CD4-positive, alpha-beta memory T cell (primary cell): ENCODE measurements at places on chromosomes 2 and 18. TPM values are rescaled to one million over a fixed set of nuclear protein-coding genes. Genes with fewer than 3 reads are reported as not detected.

DNA sequence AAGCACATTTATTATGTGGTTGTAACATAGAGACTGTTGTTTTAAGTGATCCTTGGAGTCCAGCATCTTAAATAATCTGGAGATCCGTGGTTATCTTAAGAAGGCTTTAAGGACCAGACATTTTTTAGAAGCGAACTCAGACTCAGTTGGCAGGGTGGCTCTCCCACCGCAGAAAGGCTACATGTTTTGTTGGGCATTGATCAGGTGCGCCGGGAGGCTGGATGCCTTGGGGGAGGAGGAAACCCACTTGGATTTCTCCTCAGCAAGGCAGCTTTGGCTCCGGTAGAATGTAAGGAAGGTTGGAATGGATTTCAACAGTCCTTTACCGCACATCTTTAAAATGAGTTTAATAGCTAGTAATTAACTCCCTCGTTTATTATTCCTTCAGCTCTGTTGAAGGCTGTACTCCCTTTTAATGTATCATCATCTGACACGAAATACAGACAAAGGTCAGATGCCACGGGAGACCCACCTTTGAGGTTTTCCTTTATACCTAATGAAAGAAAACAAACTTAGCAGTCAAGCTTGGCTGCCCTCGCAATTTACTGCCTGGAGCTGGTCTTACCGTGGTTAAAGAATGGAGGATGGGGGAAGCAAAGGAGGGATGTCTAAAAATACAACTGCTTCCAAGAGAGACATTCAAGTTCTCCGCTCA is 1.2 kb downstream of the TMEM200C start:
- no peaks in the 10 kb centered on the region for H3K4me1 ChIP-seq
- no peaks in the 10 kb centered on the region for H3K36me3 ChIP-seq
- no peak overlapping the region for H3K4me3 ChIP-seq
- no peak overlapping the region for H3K27ac ChIP-seq

DNA sequence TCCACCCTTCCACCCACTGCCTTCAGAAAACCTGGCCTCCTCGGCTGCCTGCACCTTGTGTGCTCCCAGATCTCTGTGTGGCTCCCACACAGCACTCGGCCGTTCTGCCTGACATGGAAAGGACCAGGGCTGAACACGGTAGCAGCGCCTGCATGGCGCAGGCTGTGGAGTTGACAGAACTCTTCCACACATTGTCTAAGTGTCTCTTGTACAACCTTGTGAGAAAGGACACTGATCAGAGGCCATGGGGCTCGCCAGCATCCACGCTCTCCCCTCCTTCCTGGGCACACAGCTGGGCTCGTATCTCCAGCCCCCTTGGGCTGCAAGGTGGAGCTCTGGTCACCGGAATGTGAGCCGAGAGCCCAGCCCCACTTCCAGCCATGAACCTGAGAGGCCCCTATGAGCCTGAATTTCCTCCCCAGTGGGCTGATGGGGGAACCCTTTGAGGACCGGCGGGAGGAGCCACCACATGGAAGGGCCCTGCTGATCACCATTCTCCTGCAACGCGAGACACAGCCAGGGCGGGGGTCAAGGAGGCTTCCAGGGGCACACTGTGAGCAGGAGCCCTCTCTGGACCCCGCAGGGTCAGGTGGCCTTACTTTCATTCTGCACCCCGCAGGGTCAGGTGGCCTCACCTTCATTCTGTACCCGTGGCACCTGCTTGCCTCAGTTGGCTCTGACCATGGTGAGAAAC is 314.2 kb upstream of the MYT1L start:
- no peak overlapping the region for H3K4me3 ChIP-seq
- no peaks in the 10 kb centered on the region for H3K27me3 ChIP-seq
- no peak overlapping the region for H3K27ac ChIP-seq

- no peaks in the 10 kb centered on the region for H3K27me3 ChIP-seq
- no peak overlapping the region for H3K4me3 ChIP-seq
- no peaks in the 10 kb centered on the region for H3K36me3 ChIP-seq
- no peak overlapping the region for H3K27ac ChIP-seq
- no peaks in the 10 kb centered on the region for H3K4me1 ChIP-seq
Measured at GRCh38 chr2:85765081-85765731, 11.4 kb downstream of the ATOH8 start.

- H3K4me1 ChIP-seq, result no peaks in the 10 kb centered on the region
- no peaks in the 10 kb centered on the region for H3K27me3 ChIP-seq
- H3K36me3 ChIP-seq, result no peaks in the 10 kb centered on the region
- no peak overlapping the region for H3K27ac ChIP-seq
Measured at GRCh38 chr18:77374446-77374805, 124.8 kb downstream of the GALR1 start.

- DNase-seq, result no peak
- no peak overlapping the region for H3K4me3 ChIP-seq
- H3K36me3 ChIP-seq, result no peaks in the 10 kb centered on the region
- H3K27ac ChIP-seq, result no peak overlapping the region
- H3K27me3 ChIP-seq, result no peaks in the 10 kb centered on the region
Measured at GRCh38 chr2:196804381-196804780, 4.8 kb downstream of the C2orf66 start.

- H3K27me3 ChIP-seq, result no peaks in the 10 kb centered on the region
- H3K4me1 ChIP-seq, result peaks cover 54% of the 10 kb centered on the region
- no peak overlapping the region for H3K4me3 ChIP-seq
- no peak for DNase-seq
Measured at GRCh38 chr18:2894131-2894840, 47.5 kb downstream of the EMILIN2 start.

DNA sequence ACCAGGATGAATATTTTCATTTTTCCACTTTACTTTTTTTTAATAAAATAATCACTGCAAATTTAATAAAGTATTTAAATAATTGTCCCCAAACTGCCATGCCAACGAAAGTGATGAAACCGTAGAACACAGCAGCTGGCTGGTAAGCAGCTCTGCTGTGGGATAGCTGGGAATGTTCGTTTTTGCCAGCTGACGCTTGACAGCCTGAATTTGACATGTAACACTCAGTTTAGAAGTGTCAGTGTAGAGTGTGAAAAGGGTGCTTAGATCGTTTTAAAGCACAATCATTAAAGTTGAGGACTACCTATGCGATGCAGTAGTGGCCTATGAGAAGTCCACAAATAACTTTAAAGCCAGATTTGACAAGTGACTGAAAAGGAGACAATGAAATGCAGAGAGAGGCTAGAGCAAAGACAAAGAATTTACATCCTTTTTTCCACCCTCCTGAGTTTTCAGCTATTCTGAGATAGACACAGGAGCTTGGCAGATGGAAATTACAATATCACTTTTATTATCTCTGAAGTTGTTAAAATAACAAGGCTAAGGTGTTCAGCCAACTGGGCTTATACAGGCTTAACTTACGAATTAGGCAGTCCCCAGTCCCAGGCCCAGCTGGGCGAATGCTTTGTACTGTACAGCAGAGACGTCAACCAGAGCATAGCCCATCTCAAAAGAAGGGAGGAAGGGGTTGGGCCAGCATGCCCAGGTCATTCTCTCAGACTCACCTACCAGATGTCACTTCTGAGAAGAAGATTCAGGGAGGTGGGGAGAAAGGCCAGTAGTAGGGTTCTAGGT is 31.9 kb upstream of the SLC1A4 start:
- H3K4me3 ChIP-seq, result no peak overlapping the region
- H3K4me1 ChIP-seq, result no peaks in the 10 kb centered on the region
- H3K27ac ChIP-seq, result no peak overlapping the region
- DNase-seq, result no peak

DNA sequence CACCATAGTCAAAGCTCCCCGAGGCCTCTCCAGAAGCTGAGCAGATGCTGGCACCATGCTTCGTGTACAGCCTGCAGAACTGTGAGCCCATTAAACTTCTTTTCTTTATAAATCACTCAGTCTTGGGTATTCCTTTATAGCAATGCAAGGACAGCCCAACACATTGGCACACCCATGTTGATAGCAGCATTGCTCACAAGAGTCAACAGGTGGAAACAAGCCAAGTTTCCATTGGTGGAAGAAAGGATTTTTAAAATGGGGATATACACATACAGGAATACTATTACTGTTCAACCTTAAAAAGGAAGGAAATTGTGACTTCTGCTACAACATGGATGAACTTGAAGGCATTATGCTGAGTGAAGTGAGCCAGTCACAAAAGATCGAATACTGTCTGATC is 186.8 kb upstream of the RAB12 start:
- no peak overlapping the region for H3K27ac ChIP-seq
- no peaks in the 10 kb centered on the region for H3K4me1 ChIP-seq
- no peaks in the 10 kb centered on the region for H3K36me3 ChIP-seq
- H3K27me3 ChIP-seq, result no peaks in the 10 kb centered on the region
- no peak for DNase-seq

SERPINB4 gene
- total RNA-seq, result not detected

DNA sequence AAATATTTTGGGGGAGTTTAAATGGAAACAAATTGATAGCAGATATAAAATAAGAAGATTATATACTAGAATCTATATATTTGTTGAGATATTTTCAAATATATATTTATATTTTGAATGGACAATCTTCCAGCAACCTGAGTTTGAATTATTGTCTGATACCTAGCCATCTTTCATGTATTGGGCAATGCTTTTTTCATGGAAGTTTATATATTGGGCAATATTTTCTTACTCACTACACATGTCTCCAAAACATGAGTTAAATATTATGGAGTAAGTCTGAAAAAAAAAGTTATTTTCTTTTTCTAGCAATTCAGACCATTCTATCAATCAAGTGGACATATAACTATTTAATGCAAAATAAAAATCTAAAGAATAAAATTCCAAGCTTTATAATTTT is 295.2 kb downstream of the NYAP2 start:
- no peaks in the 10 kb centered on the region for H3K36me3 ChIP-seq
- H3K4me1 ChIP-seq, result no peaks in the 10 kb centered on the region
- DNase-seq, result no peak
- no peaks in the 10 kb centered on the region for H3K27me3 ChIP-seq
- no peak overlapping the region for H3K4me3 ChIP-seq

GRCh38 chr2:42960002-42960841 is 167.8 kb upstream of the HAAO start:
- no peak overlapping the region for H3K4me3 ChIP-seq
- no peaks in the 10 kb centered on the region for H3K36me3 ChIP-seq
- H3K4me1 ChIP-seq, result no peaks in the 10 kb centered on the region
- no peak overlapping the region for H3K27ac ChIP-seq

- H3K36me3 ChIP-seq, result no peaks in the 10 kb centered on the region
- H3K4me1 ChIP-seq, result no peaks in the 10 kb centered on the region
- no peaks in the 10 kb centered on the region for H3K27me3 ChIP-seq
Measured at GRCh38 chr2:84639751-84640150, 123.5 kb downstream of the DNAH6 start.

DNA sequence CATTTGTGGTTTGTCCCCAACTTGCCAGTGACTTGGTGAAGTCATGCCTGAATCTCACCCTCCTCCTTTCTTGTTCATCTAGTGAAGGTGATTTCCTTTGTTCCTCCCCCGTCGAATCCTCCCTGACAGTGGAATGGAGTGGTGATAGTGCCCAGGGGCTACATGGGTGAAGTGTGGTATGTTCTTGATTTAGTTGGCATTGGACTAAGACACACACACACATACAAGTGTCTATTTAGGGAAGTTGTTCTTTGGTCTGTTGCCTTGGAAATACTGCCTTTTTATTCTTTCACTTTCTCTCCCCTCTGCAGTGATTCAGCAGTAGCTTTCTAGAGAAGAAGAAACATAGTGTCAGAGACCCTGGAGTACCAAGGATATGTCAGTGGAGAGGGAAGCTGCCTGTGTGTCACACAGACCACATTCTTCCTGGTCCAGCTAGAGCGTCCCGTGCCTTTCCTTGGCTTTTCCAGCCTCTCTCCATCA is 10.9 kb downstream of the INPP4A start:
- DNase-seq, result peak; percentile 53
- no peaks in the 10 kb centered on the region for H3K36me3 ChIP-seq
- H3K27ac ChIP-seq, result peak overlapping the region; percentile 69
- H3K4me1 ChIP-seq, result peaks cover 99% of the 10 kb centered on the region
- no peaks in the 10 kb centered on the region for H3K27me3 ChIP-seq

- peaks cover 77% of the 10 kb centered on the region for H3K36me3 ChIP-seq
- peaks cover 25% of the 10 kb centered on the region for H3K4me1 ChIP-seq
- H3K27ac ChIP-seq, result no peak overlapping the region
- H3K4me3 ChIP-seq, result no peak overlapping the region
Measured at GRCh38 chr2:218235017-218235416, 18.0 kb downstream of the ARPC2 start.

MAL gene
- 108 TPM for total RNA-seq

DNA sequence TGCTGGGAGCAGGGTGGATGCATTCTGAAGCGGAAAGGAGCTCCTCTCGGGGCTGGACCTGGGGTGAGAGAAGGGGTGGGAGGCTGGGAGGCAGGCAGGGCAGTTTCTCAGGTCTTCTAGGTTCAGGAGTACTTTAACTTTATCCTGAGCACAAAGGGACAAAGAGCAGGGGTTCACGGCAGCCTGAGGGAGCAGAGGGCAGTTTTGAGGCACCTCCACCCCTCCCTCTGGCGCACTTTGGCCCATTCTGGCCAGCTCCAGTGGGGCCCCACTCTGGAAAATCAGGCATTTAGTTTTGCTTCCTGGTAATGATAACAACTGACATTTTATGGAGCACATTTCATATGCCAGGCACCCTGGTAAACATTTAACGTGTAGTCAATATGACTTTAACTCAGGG is 14.3 kb downstream of the B3GNT7 start:
- peaks cover 14% of the 10 kb centered on the region for H3K27me3 ChIP-seq
- H3K27ac ChIP-seq, result no peak overlapping the region
- H3K4me1 ChIP-seq, result peaks cover 20% of the 10 kb centered on the region
- no peak for DNase-seq

DNA sequence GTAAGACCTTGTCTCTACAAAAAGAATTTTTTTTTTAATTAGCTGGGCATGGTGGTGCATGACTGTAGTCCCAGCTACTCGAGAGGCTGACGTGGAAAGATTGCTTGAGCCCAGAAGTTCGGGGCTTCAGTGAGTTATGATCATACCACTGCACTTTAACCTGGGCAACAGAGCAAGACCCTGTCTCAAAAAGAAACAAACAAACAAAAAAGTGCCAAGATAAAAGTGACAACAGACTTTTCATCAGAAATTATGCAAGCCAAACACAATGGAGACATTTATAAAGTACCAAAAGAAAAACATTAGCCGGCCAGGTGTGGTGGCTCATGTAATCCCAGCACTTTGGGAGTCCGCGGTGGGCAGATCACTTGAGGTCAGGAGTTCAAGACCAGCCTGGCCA is 26.7 kb downstream of the HADHA start:
- H3K27me3 ChIP-seq, result no peaks in the 10 kb centered on the region
- no peak overlapping the region for H3K27ac ChIP-seq
- H3K4me3 ChIP-seq, result no peak overlapping the region
- DNase-seq, result no peak
- peaks cover 42% of the 10 kb centered on the region for H3K36me3 ChIP-seq

DNA sequence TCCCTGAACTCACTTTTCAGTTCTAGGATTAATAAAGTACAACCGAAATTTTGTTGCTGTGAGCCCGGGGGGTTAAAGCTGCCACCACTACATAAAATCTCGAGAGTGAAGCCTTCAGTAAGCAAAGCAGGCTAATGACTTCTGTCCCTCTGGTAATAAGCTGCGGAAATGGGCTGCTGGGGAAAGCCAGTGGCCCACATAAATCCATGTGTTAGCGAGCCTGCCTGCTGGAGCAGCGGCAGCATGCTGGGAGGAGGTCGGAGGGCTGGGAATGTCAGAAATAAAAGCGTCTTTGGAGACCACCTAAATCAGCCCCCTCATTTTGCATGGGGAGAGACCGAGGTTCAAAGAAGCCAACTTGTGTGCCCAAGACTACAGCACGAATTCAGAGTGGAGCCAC is 371.7 kb downstream of the TNS1 start:
- no peaks in the 10 kb centered on the region for H3K36me3 ChIP-seq
- H3K4me3 ChIP-seq, result no peak overlapping the region
- H3K4me1 ChIP-seq, result no peaks in the 10 kb centered on the region
- no peaks in the 10 kb centered on the region for H3K27me3 ChIP-seq

C1QL2 gene
- total RNA-seq, result not detected
